ENCODE measurements at places on chromosomes 4 and X. TPM values are rescaled to one million over a fixed set of nuclear protein-coding genes. Genes with fewer than 3 reads are reported as not detected.

GRCh38 chr4:1813231-1813630 lies 20.1 kb downstream of the FGFR3 start:
- DNase-seq, result no peak
- peaks cover 24% of the 10 kb centered on the region for H3K36me3 ChIP-seq
- no peak overlapping the region for H3K27ac ChIP-seq

Gene NR0B1
- 0.09 TPM for total RNA-seq

- H3K4me3 ChIP-seq, result no peak overlapping the region
- H3K27ac ChIP-seq, result no peak overlapping the region
- H3K36me3 ChIP-seq, result no peaks in the 10 kb centered on the region
- DNase-seq, result peak; percentile 18
- H3K27me3 ChIP-seq, result peaks cover 71% of the 10 kb centered on the region
Observed at GRCh38 chr4:140309124-140309870, 64.1 kb upstream of the SCOC start.

GRCh38 chr4:25505637-25505991 lies 128.6 kb downstream of the ANAPC4 start:
- no peaks in the 10 kb centered on the region for H3K36me3 ChIP-seq
- no peaks in the 10 kb centered on the region for H3K27me3 ChIP-seq
- peak; percentile 17 for DNase-seq
- H3K4me3 ChIP-seq, result no peak overlapping the region

Gene PLRG1
- 78.3 TPM for total RNA-seq

DNA sequence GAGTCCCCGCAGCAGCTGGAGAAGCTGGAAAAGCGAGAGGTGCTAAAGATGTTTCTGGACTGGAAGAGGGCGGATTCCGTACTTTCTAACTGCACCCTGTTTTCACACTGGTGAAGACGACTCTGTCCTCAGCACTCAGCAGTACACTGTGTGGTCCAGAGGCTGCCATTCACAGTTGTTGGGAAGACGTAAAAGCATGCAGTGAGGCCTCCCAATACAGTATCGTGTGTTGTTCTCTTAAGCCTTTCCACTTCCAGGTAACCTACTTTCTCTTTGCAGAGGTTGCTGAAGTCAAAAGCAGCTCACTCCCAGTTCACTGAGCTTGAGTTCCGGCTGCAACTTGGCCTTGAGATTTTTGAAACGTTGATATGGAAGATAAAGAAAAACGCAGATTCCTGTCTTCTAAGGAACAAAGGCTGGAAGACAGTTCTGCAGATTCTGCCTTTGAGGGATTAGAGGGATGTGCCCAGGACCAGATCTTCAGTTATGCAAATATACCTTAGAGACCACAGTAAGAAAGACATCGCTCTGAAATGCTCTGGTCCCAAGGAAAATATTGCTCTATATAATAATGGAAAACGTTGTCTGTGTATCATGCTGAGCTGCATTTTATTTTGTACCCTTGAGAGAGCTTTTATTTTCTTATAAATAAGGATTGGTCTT lies 540.9 kb downstream of the TRIML1 start:
- no peak overlapping the region for H3K27ac ChIP-seq
- 0 out of 2 replicates have a peak, but pooled peaks cover 3% of the 10 kb centered on the region for H3K36me3 ChIP-seq
- no peak overlapping the region for H3K4me3 ChIP-seq
- no peak for DNase-seq

GRCh38 chr4:80948995-80949394 lies 81.5 kb upstream of the BMP3 start:
- no peaks in the 10 kb centered on the region for H3K27me3 ChIP-seq
- H3K27ac ChIP-seq, result no peak overlapping the region
- no peak overlapping the region for H3K4me3 ChIP-seq
- H3K36me3 ChIP-seq, result no peaks in the 10 kb centered on the region

Gene EDA2R
- total RNA-seq, result 11.9 TPM

GRCh38 chr4:139301113-139301820 lies at the start of gene NAA15:
Gene NAA15, plus strand, starts transcription at chr4:139301505. Its CDS starts 273 bp downstream, at chr4:139301778.
- peaks cover 2% of the 10 kb centered on the region for H3K27me3 ChIP-seq
- H3K27ac ChIP-seq, result peak within 1 kb of the TSS; percentile 99
- peaks cover 40% of the 10 kb centered on the region for H3K36me3 ChIP-seq
- H3K4me3 ChIP-seq, result peak within 1 kb of the TSS; percentile 99
- H3K4me1 ChIP-seq, result peaks cover 35% of the 10 kb centered on the region

Gene TBCK
- total RNA-seq, result 28.6 TPM

DNA sequence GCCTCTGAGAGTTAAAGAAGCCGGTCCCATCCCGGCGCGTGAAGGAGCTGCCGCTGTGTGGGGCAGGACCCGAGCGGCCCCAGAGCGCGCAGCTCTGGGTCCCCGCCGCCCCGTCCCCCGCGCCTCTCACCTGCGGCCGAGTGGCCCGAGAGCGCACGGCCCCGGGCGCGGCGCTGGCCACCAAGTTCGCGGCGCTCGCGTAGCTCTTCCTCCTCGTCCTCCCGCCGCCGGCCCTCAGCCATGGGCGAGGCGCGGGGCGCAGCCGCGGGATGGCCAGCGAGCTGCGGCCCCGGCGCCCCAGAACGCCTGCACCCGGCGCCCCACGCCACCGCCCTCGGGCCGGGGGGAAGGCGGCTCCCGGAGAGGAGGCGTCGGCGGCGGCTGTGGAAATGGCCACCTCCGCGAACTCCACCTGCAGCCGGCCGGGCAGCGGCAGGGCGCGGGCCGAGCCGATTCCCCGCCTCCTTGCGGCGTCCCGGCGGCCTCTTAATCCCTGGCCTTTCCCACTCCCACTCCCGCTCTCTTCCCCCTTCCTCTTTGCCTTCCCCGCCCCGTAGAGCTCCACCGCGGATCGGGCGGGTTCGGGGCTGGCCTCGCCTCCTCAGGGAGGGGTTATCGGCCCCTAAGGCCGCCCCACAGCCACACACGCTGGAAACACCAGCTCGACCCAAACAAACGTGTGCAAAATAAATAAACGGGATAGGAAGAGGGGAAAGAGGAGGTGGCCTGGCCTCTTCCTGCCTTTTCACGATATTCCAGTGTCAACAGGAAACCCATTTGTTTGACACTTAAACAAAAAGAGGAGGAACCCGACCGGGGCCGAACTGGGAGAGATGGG lies at the start of gene SH3D19:
SH3D19 (minus strand) TSS at position 495 of the 838 bp plus-strand sequence; CDS start at position 242, 253 bp downstream.
- H3K4me1 ChIP-seq, result peaks cover 38% of the 10 kb centered on the region
- peak within 1 kb of the TSS; percentile 95 for H3K27ac ChIP-seq
- no peaks in the 10 kb centered on the region for H3K36me3 ChIP-seq
- DNase-seq, result peak; percentile 58

DNA sequence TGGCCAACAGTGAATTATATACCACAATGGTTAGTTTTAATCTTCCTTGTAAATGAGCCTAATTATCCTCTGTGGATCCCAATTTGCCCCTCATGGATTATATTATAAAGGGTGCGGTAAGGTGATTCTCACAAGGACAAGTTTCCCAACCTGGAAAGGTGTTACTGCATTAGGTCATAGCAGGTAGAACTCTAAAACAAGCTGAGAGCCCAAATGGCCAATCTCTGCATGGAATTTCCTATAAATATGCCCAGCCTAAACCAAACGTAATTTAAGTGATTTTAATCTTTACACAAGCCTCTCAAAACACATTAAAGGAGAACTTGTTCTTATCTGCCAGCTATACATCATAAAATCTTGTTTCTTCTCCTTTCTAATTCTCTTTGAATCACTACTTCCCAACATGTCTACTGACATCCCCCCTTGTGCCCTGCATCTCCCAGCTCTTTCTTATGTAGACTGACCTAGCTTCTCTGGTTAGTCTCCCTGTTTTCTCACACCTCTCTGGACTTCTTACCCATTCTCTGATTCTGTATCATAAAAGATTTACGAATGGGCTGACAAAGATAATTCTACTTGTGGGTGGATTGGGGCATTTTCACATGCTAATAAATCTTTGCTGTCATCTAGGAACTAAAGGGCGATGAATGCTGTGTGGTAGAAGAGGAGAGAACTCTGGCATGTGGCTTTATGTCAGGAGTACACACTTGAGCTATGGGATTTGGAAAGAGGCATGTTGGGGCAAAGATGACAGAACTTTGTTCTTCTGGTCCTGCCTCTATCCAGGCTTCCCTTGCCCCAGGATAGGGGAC lies 94.3 kb upstream of the PGRMC2 start:
- no peak for DNase-seq
- no peaks in the 10 kb centered on the region for H3K27me3 ChIP-seq

DNA sequence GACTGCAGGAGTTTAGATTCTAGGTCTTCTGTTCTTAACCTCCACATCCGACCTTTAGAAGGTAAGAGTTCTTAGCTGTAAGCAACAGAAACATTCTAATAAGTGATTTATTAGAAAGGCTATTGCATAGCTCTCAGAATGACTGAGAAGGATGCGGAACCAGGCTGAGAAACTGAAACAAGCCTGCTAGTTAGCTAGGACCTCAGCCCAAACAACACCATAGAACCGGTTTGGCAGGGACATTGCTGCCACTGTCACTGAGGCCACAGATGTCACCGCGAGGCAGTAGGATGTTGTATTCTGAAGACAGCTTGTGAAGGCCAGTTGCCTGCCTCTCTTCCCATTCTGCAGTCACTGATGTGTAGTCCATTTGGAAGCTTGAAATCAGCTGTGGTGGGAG lies 160.0 kb upstream of the ARX start:
- peaks cover 58% of the 10 kb centered on the region for H3K4me1 ChIP-seq
- no peaks in the 10 kb centered on the region for H3K27me3 ChIP-seq
- H3K27ac ChIP-seq, result no peak overlapping the region
- H3K36me3 ChIP-seq, result no peaks in the 10 kb centered on the region
- no peak for DNase-seq
- H3K4me3 ChIP-seq, result no peak overlapping the region

DNA sequence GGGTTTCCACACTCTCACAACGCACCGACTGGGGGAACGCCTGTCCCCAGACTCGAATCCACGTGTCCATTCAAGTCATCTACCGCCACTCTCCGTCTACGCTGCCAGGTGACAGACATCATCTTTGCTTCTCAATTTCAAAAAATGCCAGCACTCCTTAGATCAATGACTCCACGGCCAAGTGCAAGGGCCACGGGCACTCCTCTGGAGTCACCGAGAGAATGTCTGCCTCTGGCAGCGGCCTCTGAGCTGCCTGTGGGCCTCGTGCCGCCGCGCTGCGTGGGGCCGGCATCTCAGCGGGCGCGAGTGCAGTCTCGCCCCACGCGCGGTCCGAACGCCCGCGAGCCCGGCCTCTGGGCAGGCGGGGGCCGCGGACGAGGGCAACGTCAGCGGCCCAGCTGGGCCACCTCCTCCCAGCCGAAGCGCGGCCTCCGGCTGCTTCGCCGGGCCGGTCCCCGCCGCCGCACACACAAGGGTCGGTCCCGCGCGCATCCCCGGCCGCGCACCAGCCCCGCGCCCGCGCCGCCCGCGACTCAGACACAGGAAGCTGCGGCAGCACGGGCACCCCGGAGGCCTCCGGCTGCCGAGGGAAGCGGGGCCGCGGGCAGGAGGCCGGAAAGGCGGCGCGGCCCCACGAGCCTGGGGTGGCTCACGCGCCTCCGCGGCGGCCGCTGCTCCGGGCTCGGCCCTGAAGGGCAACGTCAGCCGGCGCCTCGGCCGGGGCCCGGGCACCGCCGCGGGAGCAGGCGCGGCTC lies 450 bp downstream of the ACSL1 start:
- peaks cover 56% of the 10 kb centered on the region for H3K27me3 ChIP-seq
- H3K4me3 ChIP-seq, result peak overlapping the region; percentile 76
- no peak overlapping the region for H3K27ac ChIP-seq
- no peaks in the 10 kb centered on the region for H3K36me3 ChIP-seq
- peaks cover 7% of the 10 kb centered on the region for H3K4me1 ChIP-seq

DNA sequence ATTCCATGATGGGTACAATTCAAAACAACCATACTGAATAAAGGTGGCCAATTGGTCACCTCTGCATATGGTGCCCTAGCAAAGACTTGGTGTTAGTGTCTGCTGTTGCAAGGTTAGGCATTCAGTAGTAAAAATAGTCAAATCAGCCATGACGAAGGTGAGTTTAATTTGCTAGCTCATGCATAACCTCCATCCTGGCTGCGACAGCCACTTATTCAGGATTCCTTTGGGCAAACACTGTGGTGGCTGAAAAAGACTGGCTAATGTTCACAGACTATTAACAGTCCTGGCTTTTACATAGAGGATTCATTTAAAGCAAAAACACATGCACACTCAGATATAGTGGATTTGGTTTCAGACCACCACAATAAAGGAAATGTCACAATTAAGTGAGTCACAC lies 34.8 kb upstream of the MAP9 start:
- no peaks in the 10 kb centered on the region for H3K36me3 ChIP-seq
- H3K4me1 ChIP-seq, result no peaks in the 10 kb centered on the region
- H3K27ac ChIP-seq, result no peak overlapping the region
- H3K4me3 ChIP-seq, result no peak overlapping the region
- H3K27me3 ChIP-seq, result peaks cover 63% of the 10 kb centered on the region
- DNase-seq, result no peak

Gene EXOC1L
- not detected for total RNA-seq

DNA sequence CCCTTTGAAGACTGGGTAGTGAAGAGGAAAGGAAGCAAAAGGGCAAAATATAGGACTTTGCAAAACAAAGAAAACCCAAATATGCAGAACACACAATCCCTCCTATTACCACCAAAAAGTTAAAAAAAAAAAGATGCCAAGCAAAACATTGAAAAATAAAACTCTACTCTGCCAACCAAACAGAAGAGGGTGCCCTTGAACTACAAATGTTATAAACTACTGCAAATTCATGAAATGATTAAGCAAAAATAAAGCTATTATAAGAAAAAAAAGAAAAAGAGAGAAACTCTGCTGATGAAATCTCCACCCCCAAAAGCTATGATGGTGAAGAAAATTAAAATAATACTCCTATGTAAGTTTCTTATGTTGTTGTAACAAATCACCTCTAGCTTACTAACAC lies 168.5 kb upstream of the STK26 start:
- no peaks in the 10 kb centered on the region for H3K27me3 ChIP-seq
- H3K4me1 ChIP-seq, result peaks cover 3% of the 10 kb centered on the region
- no peak for DNase-seq
- no peaks in the 10 kb centered on the region for H3K36me3 ChIP-seq

- no peaks in the 10 kb centered on the region for H3K36me3 ChIP-seq
- no peak overlapping the region for H3K4me3 ChIP-seq
- no peak overlapping the region for H3K27ac ChIP-seq
- peaks cover 15% of the 10 kb centered on the region for H3K4me1 ChIP-seq
- no peak for DNase-seq
Observed at GRCh38 chrX:126557151-126557550, 4.5 kb upstream of the DCAF12L1 start.

GRCh38 chr4:35942092-35942491 lies 302.2 kb downstream of the ARAP2 start:
- no peak overlapping the region for H3K27ac ChIP-seq
- DNase-seq, result no peak
- H3K36me3 ChIP-seq, result no peaks in the 10 kb centered on the region
- no peaks in the 10 kb centered on the region for H3K4me1 ChIP-seq

All from WTC11 (cell line).